Muscle of leg (tissue), 16 donors: ENCODE measurements at places on chromosomes 13 and 19. TPM values are rescaled to one million over a fixed set of nuclear protein-coding genes. Genes with fewer than 3 reads are reported as not detected.

The FGF21 gene
- not detected for total RNA-seq

The RUBCNL gene
- total RNA-seq, result 2.8 TPM

The LGI4 gene
- total RNA-seq, result 8.6 TPM

The STOML3 gene
- total RNA-seq, result 0.04 TPM

- H3K27me3 ChIP-seq, result no peaks in the 10 kb centered on the region
- H3K4me1 ChIP-seq, result no peaks in the 10 kb centered on the region
- H3K36me3 ChIP-seq, result no peaks in the 10 kb centered on the region
These were observed 797.5 kb upstream of the SPRY2 start for GRCh38 chr13:81138353-81138980.

DNA sequence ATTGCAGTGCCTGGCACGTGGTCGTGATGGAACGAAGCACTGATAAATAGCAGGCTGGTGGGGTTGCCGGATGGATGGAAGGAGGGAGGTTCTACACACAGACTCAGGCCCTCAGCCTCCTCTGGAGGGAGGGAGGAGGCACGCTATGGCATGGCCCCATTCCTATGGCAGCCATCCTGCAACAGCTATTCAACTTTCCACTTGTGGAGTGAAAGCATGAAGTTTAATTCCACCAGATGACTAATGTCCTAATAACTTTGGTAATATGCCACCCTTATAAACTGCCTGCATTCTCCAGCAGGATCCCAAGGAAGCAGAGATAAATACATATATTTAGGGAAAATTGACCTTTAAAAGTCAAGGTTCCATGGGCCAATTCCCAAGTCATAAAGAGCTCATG, 92.4 kb downstream of the KL start:
- peaks cover 78% of the 10 kb centered on the region for H3K36me3 ChIP-seq
- H3K27ac ChIP-seq, result no peak overlapping the region
- no peaks in the 10 kb centered on the region for H3K27me3 ChIP-seq
- no peak overlapping the region for H3K4me3 ChIP-seq
- peaks cover 16% of the 10 kb centered on the region for H3K4me1 ChIP-seq

DNA sequence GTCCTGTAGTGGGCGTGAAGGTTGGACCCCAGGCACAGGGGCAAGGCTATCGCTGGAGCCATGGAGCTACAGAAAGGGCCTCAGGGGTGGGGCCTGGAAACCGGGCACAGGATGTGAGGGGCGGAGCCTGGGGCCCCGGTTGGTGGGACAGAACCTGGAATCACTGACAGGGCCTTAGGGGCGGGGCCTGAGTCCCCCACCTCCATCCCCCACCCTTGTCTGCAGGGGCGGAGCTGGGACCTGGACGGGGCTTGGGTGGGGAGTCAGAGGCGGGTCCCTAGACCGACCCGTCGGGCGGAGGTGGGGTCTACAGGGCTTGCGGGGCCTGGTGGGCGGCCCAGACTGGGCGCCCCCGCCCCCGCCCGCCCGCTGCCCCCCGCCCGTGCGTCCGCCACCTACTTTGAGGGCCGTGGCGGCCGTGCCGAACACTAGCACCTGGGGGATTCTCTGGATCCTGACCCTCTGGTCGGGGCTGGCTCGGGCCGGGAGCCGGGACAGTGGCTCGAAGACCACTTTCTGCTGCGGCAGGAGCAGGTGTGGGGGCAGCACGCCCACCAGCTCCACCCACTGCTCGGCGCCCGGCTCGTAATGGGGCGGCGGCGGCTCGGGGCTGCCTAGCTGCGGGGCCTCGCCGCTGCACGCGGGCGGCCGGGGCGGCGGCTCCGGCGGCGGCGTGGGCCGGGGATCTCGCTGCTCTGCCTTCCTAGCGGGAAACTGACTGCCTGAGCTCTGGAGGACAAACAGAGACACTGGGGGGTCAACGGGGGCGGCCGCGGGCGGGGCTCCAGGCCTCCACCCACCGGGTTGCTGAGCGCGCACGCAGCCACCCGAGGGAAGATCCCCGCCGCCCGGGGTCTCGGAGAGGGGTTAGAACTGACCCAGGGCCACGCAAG, 26.3 kb downstream of the DCAF15 start:
- H3K27ac ChIP-seq, result peak overlapping the region; percentile 84
- no peaks in the 10 kb centered on the region for H3K27me3 ChIP-seq
- peak overlapping the region; percentile 40 for H3K4me3 ChIP-seq
- DNase-seq, result peak; percentile 94

DNA sequence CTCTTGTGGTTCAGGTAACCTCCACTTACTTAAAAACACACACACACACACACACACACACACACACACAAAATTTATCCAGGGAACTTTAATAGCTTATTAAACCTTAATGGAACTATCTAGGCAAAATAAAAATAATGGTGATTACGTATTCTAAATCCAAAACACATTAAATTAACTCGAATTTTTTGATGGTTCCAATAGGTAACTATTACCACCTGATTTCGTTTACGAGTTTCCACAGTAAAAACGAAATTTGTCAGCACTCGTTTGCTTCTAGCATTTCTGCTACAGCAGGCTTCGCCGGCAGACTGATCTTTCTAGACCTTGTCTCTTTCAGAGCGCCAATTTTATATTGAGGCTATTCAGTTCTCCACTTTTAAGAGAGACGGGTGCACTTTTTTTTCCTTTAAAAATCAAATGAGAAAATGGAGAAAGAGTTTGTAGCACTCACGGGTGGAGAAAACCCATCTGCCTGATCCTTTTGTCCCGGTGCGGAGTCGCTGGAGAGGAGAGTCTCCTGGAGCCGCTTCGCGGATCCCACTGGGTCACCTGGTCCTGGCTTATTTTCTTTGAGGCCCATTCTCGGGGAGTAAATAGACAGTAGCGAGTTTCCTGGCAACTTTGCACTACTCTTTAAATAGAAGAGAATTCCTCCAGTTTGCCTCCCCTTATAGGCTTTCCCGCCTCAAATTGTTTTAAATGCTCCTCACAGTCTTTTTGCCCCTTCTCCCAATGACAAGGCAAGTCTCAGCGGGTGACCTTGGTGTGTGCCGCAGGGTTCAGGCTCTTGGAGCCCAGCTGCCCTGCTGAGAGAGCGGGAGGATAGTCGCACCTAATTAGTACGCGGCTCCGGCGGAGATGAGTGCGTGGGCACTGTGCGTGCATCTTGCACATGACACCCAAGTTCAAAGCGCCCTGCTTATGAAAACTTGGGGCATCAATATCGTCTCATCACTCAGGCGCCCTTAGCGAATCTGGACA, 117.0 kb downstream of the KCNRG start:
- H3K4me3 ChIP-seq, result no peak overlapping the region
- peaks cover 69% of the 10 kb centered on the region for H3K27me3 ChIP-seq
- H3K4me1 ChIP-seq, result peaks cover 42% of the 10 kb centered on the region

GRCh38 chr13:21015284-21015683, 46.1 kb downstream of the LATS2 start:
- no peak for DNase-seq
- H3K27ac ChIP-seq, result no peak overlapping the region
- H3K27me3 ChIP-seq, result no peaks in the 10 kb centered on the region

- no peaks in the 10 kb centered on the region for H3K36me3 ChIP-seq
- peaks cover 3% of the 10 kb centered on the region for H3K4me1 ChIP-seq
- no peak overlapping the region for H3K4me3 ChIP-seq
- H3K27ac ChIP-seq, result no peak overlapping the region
- H3K27me3 ChIP-seq, result no peaks in the 10 kb centered on the region
These were observed 44.3 kb downstream of the RAP2A start for GRCh38 chr13:97478247-97478646.

GRCh38 chr13:103277959-103278694, 211.9 kb upstream of the SLC10A2 start:
- DNase-seq, result no peak
- H3K4me1 ChIP-seq, result no peaks in the 10 kb centered on the region
- H3K27ac ChIP-seq, result no peak overlapping the region
- no peaks in the 10 kb centered on the region for H3K36me3 ChIP-seq

DNA sequence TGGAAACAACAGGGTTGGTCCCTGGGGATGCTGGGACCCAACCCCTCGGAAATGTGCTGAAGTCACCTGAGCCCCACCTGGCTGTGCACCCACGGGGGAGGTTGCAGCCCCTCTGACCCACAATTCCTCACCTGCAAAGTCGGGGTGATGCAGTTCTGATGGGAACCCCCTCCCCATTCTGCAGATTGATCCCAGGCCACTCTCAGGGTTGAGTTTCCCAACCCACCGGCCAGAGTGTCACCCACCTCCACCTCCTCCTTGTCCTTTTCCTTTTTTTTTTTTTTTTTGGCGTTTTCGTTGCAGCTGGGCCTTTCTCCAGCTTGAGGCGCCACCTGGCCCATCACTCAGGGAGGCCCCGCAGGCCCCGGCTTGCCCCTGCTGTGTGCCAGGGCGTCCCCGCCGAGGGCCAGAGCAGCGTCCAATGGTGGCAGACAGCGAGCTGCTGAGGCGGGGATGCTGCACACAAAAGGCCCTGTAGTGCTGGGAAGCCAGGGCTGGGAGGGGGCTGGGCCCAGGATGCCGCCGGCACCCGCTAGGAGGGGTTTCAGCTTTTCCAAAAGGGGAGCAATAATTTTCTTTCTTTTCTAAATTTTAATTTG, 4.6 kb downstream of the PIK3R2 start:
- peaks cover 37% of the 10 kb centered on the region for H3K36me3 ChIP-seq
- no peaks in the 10 kb centered on the region for H3K27me3 ChIP-seq
- peaks cover 66% of the 10 kb centered on the region for H3K4me1 ChIP-seq
- DNase-seq, result peak; percentile 89
- peak overlapping the region; percentile 99 for H3K27ac ChIP-seq

- peaks cover 7% of the 10 kb centered on the region for H3K4me1 ChIP-seq
- no peak overlapping the region for H3K27ac ChIP-seq
- peaks cover 7% of the 10 kb centered on the region for H3K27me3 ChIP-seq
These were observed 7.3 kb downstream of the SIRT6 start for GRCh38 chr19:4174895-4175668.
